CD4-positive, alpha-beta T cell treated with Interleukin-15 for 4 hours (primary cell): ENCODE measurements at places on chromosomes 7 and 10.
A peak's percentile ranks its signal among the peaks of the same experiment; 100 is the strongest.

GRCh38 chr7:107999779-108000560 lies 3.0 kb downstream of the LAMB1 start:
- DNase-seq, result no peak

DNA sequence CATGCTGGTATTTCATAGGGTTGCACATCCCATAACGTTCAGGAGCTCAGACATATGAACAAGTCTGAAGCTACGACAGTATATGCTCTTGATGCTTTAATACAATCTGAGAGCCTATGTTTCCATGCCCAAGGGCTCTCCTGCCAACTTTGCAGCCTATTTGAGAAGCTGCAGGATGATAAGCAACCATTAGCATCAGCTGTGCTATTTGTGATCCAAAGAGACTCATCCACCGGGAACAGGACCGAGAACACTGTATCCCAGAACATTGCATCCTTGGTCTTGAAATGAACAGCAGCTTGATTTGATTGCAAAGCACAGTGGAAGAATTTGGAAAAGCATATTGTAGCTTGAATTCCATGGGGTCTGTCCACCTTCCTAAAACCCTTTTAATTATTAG lies 156.2 kb upstream of the PTER start:
- DNase-seq, result no peak

GRCh38 chr7:138328215-138328614 lies 131.8 kb upstream of the TRIM24 start:
- no peak for DNase-seq

GRCh38 chr10:4678023-4678950 lies 147.7 kb upstream of the AKR1E2 start:
- DNase-seq, result no peak

DNA sequence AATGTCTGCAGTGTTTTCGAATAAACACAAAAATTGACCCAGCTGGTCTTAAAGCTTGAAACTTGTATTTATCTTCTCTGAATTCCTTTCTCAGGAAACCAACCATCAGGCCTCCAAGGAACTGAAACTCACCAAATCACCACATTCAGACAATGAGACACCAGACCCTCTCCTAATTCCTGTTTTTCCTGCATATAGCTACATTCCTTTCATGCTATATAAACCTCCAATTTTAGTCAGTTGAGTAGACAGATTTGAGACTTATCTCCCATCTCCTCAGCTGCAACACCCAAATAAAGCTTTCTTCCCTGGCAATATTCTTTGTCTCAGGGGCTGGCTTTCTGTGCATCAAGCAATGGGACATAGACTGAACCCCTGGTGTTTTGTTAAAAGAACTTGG lies 317.0 kb downstream of the CACNA2D1 start:
- DNase-seq, result no peak

GRCh38 chr10:123385508-123386080 lies 231.4 kb downstream of the BUB3 start:
- no peak for DNase-seq

GRCh38 chr7:82188636-82189035 lies 254.9 kb downstream of the CACNA2D1 start:
- DNase-seq, result no peak

GRCh38 chr7:2019461-2019710 lies 213.4 kb downstream of the MAD1L1 start:
- no peak for DNase-seq

DNA sequence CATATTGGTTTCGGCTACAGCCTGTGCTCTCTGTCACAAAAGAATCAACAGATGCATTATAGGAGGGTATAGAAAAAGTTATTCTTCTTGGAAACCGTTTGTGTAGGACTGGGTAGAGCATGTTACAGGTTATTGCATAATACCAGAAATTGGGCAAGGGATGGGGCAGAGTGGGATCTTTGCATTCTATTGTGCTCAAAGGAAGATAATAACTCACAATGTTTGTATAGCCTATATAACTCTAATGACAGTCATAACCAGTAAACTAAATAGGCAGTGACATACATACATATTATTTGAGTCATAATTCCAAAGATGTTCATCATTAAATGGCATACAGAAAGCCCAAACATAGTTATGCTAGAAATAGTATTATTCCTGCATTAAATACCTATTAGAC lies 179.7 kb downstream of the XPNPEP1 start:
- no peak for DNase-seq

DNA sequence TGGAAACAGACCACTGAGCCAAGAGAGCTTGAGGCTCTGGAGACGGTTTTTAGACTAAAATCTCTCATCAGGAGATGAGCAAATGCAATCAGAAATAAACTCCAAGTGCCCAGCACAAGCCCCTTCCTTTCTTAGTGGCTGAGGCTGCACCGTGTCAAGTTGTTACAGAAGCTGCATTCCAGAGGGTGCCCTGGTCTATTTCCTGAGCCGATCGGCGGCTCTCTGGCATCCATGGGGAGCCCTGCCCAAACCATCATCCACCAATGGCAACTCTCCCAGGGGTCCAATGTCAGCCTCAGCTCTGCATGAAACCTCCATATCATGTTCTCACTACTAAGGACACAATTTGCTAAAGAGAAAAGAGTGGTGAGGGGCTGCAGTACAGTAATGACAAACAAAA lies 89.6 kb downstream of the SVIL start:
- no peak for DNase-seq

DNA sequence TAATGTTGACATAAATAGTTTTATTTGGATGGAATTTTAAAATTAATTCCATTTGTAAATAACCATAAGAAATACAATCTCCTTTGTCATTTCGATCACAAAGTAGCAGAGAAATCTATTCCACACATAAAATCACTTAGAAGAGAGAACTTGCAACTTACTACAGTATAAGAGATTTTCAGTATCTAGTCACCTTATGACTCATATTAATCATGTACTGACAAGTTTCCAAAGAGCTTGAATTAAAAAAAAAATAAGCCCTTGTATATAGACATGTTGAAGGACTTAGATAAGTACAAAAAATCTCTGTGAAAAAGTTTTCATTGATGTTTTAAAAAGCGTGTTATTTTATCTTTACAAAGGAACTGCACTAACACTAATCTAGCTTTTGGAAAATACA lies 207.1 kb upstream of the ETV1 start:
- DNase-seq, result no peak

- no peak for DNase-seq
Observed at GRCh38 chr7:68176974-68177373, 1180.3 kb downstream of the TYW1 start.

DNA sequence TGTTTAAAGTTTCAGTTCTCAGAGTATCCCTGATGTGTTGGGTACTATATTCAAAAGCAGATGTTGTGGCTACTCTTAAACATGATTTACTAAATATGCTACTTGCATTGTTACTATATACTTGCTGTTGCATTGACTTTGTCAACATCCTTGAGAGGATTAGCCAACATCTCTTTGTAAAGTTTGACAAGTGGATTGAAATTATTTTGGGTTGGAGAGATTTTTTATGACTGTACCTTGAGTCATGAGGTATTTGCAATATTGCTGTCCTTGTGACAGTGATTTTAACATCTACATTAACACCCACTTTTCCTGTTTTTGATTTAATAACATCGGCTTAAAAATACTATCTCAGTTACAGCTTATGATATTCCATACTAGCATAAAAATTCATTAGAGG lies 31.9 kb downstream of the MRC1 start:
- DNase-seq, result no peak

DNA sequence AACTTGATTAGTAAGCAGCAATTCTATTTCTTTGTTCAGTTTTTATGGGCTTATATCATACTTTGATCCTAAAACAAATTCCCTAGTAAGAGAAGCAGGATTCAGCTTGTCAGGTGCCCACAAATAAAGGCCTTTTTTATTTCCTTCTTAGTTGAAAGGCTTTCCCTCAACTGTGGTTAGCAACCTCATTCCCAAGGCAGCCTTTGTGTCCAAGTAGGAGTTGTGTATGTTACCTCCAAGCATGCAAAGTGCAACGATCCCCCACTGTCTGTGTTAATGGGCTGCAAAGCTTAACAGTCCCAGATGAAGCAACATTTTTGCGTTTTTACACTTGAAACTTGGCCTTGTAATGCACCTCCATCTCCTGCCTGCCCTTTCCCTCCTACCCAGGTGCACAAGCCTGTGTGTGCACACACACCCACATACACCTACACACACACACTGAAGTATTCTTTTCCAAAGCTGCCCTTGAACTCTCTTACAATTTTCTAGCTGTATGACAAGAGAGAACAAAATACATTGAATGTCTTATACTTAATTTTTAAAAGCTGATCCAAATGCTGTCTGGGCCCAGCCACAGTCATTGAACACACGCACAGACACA lies 278.2 kb downstream of the SNX13 start:
- DNase-seq, result no peak

GRCh38 chr10:113680190-113681111 lies 739 bp downstream of the CASP7 start:
- DNase-seq, result peak; percentile 49
